ENCODE measurements at places on chromosomes 2 and 18. TPM values are rescaled to one million over a fixed set of nuclear protein-coding genes. Genes with fewer than 3 reads are reported as not detected.

PELI1 gene
- 2.4 TPM for total RNA-seq

ERCC3 gene
- total RNA-seq, result 29.0 TPM

CHPF gene
- total RNA-seq, result 94.3 TPM

DNAJC5G gene
- not detected for total RNA-seq

PSMA8 gene
- not detected for total RNA-seq

SETBP1 gene
- 0.67 TPM for total RNA-seq

HRH4 gene
- total RNA-seq, result not detected

CD8B2 gene
- total RNA-seq, result not detected

FEV gene
- not detected for total RNA-seq

SULT1C2 gene
- under 0.01 TPM for total RNA-seq

CXCR1 gene
- total RNA-seq, result not detected

PDE1A gene
- not detected for total RNA-seq

TMEM178A gene
- total RNA-seq, result 0.84 TPM

RFTN2 gene
- total RNA-seq, result 3.7 TPM

CCDC121 gene
- total RNA-seq, result 1.2 TPM

GPAT2 gene
- total RNA-seq, result 2.5 TPM

EVX2 gene
- not detected for total RNA-seq

ACOXL gene
- not detected for total RNA-seq

ALMS1 gene
- total RNA-seq, result 10.8 TPM

LOXHD1 gene
- total RNA-seq, result not detected

SF3B6 gene
- 176 TPM for total RNA-seq

C2orf42 gene
- 11.1 TPM for total RNA-seq

ANKAR gene
- total RNA-seq, result 0.67 TPM

CDKL4 gene
- not detected for total RNA-seq

RAB27B gene
- 1.3 TPM for total RNA-seq

STAT4 gene
- total RNA-seq, result under 0.01 TPM

GCG gene
- total RNA-seq, result not detected

OTOF gene
- total RNA-seq, result not detected

COL3A1 gene
- 652 TPM for total RNA-seq

All from bronchus fibroblast of lung (primary cell).